Right lobe of liver (tissue), 6 donors: ENCODE measurements at places on chromosomes 6 and 20.

DNA sequence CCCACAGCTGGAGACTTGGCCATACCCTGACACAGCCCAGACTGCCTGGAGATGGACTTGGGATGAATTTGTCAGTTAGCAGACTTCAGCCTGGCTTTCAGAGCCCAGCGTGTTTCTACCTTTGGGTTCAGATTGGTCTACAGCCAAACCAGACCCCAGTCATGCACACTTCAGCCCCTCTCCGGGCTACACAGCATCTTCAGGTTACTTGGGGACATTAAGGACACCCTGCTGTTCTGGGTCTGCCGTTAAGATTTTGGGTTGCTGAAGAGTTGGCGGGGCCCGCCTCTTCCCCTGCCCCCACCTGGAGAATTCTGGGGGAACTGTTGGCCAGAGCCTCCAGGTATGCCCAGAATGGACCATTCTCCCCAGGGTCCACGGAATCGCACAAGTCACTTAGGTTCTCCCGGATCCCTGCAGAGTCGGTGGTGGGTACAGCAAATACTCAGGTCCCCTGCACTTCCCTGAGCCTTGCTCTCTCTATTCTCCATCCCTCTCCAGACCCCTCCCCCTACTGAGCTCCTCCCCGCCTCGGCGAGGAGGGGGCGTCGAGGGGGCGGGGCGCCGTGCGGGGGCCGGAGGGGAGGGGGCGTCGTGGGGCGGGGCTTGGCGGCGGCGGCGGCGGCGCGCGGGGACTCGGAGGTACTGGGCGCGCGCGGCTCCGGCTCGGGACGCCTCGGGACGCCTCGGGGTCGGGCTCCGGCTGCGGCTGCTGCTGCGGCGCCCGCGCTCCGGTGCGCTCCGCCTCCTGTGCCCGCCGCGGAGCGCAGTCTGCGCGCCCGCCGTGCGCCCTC, at the start of gene PTK7:
PTK7 (plus strand) TSS at position 645 of the 794 bp plus-strand sequence. CDS start 175 bp downstream, outside the sequence.
- H3K36me3 ChIP-seq, result peaks cover 22% of the 10 kb centered on the region
- peak within 1 kb of the TSS; percentile 47 for H3K4me3 ChIP-seq
- no peak within 1 kb of the TSS for H3K27ac ChIP-seq
- H3K27me3 ChIP-seq, result no peaks in the 10 kb centered on the region

GRCh38 chr6:40160826-40161225, 226.6 kb upstream of the MOCS1 start:
- H3K27me3 ChIP-seq, result no peaks in the 10 kb centered on the region
- no peak overlapping the region for H3K4me3 ChIP-seq
- no peaks in the 10 kb centered on the region for H3K4me1 ChIP-seq

- H3K36me3 ChIP-seq, result no peaks in the 10 kb centered on the region
- no peak for DNase-seq
- H3K27me3 ChIP-seq, result no peaks in the 10 kb centered on the region
- H3K4me1 ChIP-seq, result no peaks in the 10 kb centered on the region
- no peak overlapping the region for H3K4me3 ChIP-seq
Measured at GRCh38 chr6:31610968-31611367, 4.1 kb upstream of the AIF1 start.

DNA sequence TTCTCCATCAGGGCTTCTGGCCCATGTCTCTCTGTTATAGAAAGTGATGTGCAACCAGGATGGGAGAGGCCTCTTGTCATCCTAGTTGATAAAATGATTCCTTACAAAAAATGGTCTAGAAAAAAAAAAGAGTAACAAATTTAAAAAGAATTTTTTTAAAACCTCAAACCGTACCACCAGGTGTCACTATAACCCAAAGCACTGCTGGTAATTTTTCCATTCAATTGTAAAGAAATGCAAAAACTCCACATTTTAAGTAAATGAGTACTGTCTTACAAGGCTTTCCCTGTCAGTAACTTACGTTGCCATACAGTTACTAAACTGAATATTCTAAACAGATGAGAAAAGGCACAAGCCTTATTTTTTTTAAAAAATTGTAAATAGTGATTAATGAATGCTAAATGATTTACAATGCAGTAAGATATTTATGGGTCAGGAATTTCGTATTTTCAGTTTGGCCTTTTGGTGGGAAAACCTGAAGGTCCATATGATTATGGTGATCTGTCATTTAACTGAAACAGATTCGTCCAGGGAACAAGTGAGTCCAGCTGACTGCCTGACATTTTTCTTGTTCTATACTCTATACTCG, 95.4 kb downstream of the OGFRL1 start:
- peaks cover 6% of the 10 kb centered on the region for H3K36me3 ChIP-seq
- no peak for DNase-seq
- peaks cover 21% of the 10 kb centered on the region for H3K4me1 ChIP-seq
- no peaks in the 10 kb centered on the region for H3K27me3 ChIP-seq
- no peak overlapping the region for H3K27ac ChIP-seq

GRCh38 chr6:22666586-22666985, 97.2 kb downstream of the HDGFL1 start:
- H3K4me1 ChIP-seq, result no peaks in the 10 kb centered on the region
- H3K36me3 ChIP-seq, result no peaks in the 10 kb centered on the region
- H3K4me3 ChIP-seq, result no peak overlapping the region
- H3K27me3 ChIP-seq, result no peaks in the 10 kb centered on the region
- H3K27ac ChIP-seq, result no peak overlapping the region

GRCh38 chr20:6530779-6531315, 236.6 kb upstream of the BMP2 start:
- no peaks in the 10 kb centered on the region for H3K36me3 ChIP-seq
- H3K4me3 ChIP-seq, result no peak overlapping the region
- H3K27ac ChIP-seq, result no peak overlapping the region
- no peak for DNase-seq
- no peaks in the 10 kb centered on the region for H3K27me3 ChIP-seq

- no peak for DNase-seq
- H3K27me3 ChIP-seq, result no peaks in the 10 kb centered on the region
- H3K27ac ChIP-seq, result no peak overlapping the region
- H3K4me1 ChIP-seq, result no peaks in the 10 kb centered on the region
- H3K4me3 ChIP-seq, result no peak overlapping the region
- peaks cover 33% of the 10 kb centered on the region for H3K36me3 ChIP-seq
Measured at GRCh38 chr6:157898169-157898568, 75.1 kb downstream of the SNX9 start.

- no peak for DNase-seq
- H3K4me1 ChIP-seq, result no peaks in the 10 kb centered on the region
- no peaks in the 10 kb centered on the region for H3K27me3 ChIP-seq
- H3K27ac ChIP-seq, result no peak overlapping the region
Measured at GRCh38 chr20:2746636-2747265, 53.7 kb downstream of the CPXM1 start.

- H3K36me3 ChIP-seq, result no peaks in the 10 kb centered on the region
- no peak overlapping the region for H3K4me3 ChIP-seq
- no peaks in the 10 kb centered on the region for H3K27me3 ChIP-seq
- DNase-seq, result no peak
Measured at GRCh38 chr20:59184880-59185447, 21.3 kb downstream of the ZNF831 start.

DNA sequence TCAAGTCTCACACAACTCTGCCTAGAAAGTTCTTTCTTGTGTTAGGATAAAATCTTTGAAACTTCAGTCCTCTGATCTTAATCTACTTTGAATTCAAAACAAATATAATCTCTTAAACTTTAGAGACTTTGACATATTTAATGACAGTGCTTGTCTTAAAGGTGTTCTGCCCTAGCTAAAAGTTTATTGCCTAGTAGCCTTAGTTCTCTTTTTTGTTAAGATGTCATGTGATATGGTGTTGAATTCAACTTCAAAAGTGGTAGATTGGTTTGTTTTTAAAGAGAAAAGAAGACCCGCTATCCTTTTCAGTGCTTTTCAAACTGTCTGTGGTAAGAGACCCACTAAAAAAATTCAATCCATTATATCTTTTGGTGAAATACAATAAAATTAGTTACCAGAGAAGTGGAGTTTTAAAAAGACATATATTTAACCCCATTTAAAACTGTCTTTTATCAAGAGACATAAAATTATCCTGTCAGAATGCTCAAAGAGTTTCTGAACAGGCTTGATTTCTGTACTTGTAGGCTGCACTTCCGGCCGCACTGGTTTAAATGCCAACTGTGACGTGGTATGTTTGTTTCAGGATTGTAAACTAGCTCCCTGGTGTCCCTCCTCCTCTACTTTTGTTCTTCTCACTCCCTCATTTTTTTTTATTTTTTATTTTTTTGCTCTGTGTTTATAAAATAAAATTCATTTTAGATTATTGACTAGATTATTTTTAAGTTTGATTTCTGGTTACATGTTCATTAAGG, 76.5 kb downstream of the QKI start:
- peak overlapping the region; percentile 13 for H3K27ac ChIP-seq
- no peaks in the 10 kb centered on the region for H3K36me3 ChIP-seq
- H3K27me3 ChIP-seq, result no peaks in the 10 kb centered on the region
- DNase-seq, result peak; percentile 78
- no peak overlapping the region for H3K4me3 ChIP-seq
- peaks cover 3% of the 10 kb centered on the region for H3K4me1 ChIP-seq

GRCh38 chr6:133977983-133978895, 25.2 kb downstream of the TBPL1 start:
- H3K36me3 ChIP-seq, result no peaks in the 10 kb centered on the region
- H3K4me3 ChIP-seq, result no peak overlapping the region
- no peaks in the 10 kb centered on the region for H3K27me3 ChIP-seq
- H3K27ac ChIP-seq, result no peak overlapping the region
- no peaks in the 10 kb centered on the region for H3K4me1 ChIP-seq
- DNase-seq, result no peak

- no peaks in the 10 kb centered on the region for H3K36me3 ChIP-seq
- H3K4me1 ChIP-seq, result no peaks in the 10 kb centered on the region
- no peak for DNase-seq
Measured at GRCh38 chr6:106508834-106509233, 120.5 kb downstream of the RTN4IP1 start.

GRCh38 chr6:52356017-52356416, 5.9 kb upstream of the PAQR8 start:
- H3K4me3 ChIP-seq, result no peak overlapping the region
- H3K27me3 ChIP-seq, result no peaks in the 10 kb centered on the region
- DNase-seq, result no peak

DNA sequence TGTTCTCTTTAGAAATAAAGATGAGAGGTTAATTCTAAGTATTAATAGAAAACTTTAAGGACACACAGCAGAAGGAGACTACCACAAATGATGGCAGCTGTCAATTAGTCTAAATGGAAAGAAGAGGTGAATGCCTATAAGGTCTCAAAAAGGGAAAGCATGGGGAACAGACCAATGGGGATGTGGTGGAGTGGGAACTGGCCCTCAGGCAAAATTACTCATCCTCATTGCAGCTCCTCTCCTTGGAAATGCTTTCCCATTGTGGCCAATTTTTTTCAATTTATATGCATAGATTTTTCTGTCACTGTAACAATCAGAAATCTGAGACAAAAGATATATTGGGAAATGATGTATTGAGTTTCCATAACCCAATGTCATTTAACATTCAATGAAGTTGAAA, 222.9 kb upstream of the DEFB112 start:
- no peaks in the 10 kb centered on the region for H3K4me1 ChIP-seq
- H3K27ac ChIP-seq, result no peak overlapping the region
- no peaks in the 10 kb centered on the region for H3K36me3 ChIP-seq
- no peaks in the 10 kb centered on the region for H3K27me3 ChIP-seq

GRCh38 chr6:147166992-147167391, 37.2 kb upstream of the STXBP5 start:
- H3K27ac ChIP-seq, result no peak overlapping the region
- no peaks in the 10 kb centered on the region for H3K4me1 ChIP-seq

- H3K4me1 ChIP-seq, result no peaks in the 10 kb centered on the region
- H3K27ac ChIP-seq, result no peak overlapping the region
- no peaks in the 10 kb centered on the region for H3K27me3 ChIP-seq
- no peak overlapping the region for H3K4me3 ChIP-seq
- DNase-seq, result no peak
Measured at GRCh38 chr6:152096863-152097496, 289.5 kb downstream of the ESR1 start.

DNA sequence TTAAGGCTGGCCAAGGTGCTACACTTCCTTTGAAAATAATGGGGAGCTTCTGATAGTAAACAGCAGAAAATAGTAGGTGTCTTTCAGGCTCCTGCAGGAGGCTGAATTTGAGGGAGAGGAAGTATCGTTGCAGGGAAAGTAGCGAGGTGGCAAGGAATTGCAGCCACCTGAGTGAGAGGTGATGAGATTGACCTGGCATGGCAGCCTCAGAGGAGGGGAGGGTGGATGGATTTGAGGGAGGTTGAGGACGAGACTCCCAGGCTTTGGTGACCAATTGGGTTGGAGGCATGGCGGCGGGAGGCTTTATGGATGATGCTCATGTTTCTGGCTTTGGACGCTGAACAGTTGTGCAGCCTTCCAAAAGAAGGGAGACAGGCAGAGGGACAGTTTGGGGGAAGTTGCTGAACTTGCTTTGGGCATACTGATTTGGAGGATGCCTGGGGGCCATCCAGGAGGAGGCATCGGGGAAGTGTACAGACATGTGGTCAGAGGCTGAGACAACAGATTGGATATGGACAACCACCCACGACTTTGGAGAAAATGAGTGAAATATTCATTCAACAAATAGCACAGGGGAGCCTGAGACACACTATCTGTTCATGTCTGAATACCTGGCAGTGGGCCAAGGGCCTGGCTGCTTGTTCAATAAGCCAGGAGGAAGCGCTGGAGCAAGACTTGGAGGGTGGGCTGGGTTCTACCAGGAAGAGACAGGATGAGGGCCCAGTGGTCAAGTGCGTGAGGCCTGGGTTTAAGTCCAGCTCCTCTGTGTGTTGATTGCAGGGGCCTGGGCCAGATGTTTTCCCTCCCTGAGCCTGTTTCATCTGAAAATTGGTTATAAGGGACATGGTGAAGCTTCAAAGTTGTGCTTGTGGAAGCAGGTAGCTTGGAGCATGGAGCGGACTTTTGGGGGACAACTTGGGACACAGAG, 113.2 kb downstream of the CEBPB start:
- no peaks in the 10 kb centered on the region for H3K27me3 ChIP-seq
- peak overlapping the region; percentile 99 for H3K27ac ChIP-seq
- peak; percentile 87 for DNase-seq
- H3K4me3 ChIP-seq, result no peak overlapping the region
- H3K36me3 ChIP-seq, result no peaks in the 10 kb centered on the region

DNA sequence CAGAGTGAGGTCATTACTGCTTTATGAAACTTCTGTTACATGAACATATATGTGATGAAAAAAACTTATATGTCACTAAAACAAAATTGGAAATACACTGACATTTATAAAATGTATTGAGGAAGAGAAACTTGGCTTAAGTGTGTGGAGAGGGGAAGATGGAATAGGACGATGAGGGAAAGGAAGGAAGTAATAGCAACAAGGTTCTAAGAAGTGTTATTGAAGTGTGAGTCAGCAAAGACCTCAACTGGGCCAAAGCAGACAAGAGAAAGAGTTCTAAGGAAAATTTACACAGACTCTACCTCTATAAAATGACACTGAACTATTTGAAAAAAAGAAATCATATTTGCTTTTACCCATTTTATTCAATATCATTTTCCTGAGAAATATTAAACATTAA, 38.3 kb downstream of the SNX3 start:
- H3K4me1 ChIP-seq, result no peaks in the 10 kb centered on the region
- H3K27me3 ChIP-seq, result no peaks in the 10 kb centered on the region
- DNase-seq, result no peak
- no peak overlapping the region for H3K4me3 ChIP-seq

- no peaks in the 10 kb centered on the region for H3K36me3 ChIP-seq
- H3K4me3 ChIP-seq, result no peak overlapping the region
- no peak overlapping the region for H3K27ac ChIP-seq
Measured at GRCh38 chr6:17703256-17703694, 3.5 kb downstream of the NUP153 start.

- H3K4me1 ChIP-seq, result no peaks in the 10 kb centered on the region
- no peak overlapping the region for H3K27ac ChIP-seq
- H3K36me3 ChIP-seq, result no peaks in the 10 kb centered on the region
- H3K4me3 ChIP-seq, result no peak overlapping the region
- no peak for DNase-seq
Measured at GRCh38 chr6:14353798-14354197, 236.2 kb downstream of the CD83 start.
